ENCODE measurements at places on chromosomes 7 and 10.

DNA sequence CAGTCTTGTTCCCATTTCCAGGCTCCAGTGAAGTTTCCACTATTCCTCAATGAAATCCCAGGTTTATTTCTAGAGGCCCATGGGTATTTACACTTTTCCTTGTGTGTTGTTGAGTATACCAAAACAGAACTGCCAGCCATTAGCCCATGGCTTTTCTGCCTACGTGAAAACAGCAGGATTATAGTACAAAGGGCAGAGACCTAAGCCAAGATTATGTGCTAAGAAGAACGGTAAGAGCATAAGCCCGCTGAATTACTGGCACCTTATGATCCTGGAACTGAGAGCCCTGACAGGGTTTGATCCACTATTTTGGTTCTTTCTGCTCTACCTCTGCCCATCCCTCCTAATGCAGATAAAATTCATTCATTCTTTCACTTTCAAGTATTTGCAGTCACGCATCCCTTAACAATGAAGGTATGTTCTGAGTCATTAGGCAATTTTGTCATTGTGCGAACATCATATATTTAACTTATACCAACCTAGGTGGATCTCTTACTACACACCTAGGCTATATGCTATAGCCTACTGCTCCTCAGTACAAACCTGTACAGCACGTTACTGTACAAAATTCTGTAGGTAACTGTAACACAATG lies 16.0 kb downstream of the SEMA3C start:
- no peak for DNase-seq

- no peak for DNase-seq
Observed at GRCh38 chr10:30834153-30834552, 197.5 kb downstream of the ZNF438 start.

DNA sequence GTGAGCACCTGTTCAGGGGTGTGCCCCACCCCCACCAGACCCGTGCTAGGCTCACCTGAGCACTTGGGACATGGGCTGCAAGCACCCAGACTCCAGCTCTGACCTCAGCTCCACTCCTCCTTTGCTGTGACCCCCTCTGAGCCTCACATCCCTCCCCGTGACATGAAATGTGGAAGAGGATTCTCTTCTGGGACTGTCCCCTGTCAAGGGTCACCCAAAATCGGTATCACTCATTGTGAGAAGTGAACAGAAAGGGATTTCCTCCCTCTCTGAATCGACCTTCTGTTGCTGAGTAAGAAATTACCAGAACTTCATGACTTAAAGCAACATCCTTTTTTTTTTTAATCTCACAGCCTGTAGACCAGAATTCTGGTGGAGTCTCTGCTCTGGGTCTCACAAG lies 6.2 kb upstream of the CHST15 start:
- DNase-seq = no peak

- no peak for DNase-seq
Observed at GRCh38 chr7:126658684-126659083, 594.1 kb downstream of the GRM8 start.

DNA sequence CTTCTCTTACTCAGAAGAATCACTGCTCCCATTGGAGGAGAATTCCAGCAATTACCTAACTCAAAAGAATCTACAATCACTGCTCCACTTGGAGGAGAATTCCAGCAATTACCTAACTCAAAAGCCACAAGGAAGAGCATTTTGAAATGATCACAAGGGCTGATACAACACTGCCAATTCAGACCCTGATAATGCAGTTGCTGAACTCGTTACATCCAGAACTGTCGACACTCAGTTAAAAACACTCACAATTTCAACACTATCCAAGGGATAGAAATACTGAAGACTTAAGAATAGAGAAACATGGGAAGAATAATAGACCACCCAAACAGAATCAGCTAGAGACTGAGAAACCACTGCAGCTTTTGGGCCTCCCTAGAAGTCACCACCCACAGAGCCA lies 27.8 kb downstream of the AFAP1L2 start:
- DNase-seq = no peak

GRCh38 chr7:116322541-116322940 lies 112.2 kb downstream of the TES start:
- no peak for DNase-seq

Measured in SK-MEL-5 (cell line).